ENCODE measurements at places on chromosomes 5 and 9. TPM values are rescaled to one million over a fixed set of nuclear protein-coding genes. Genes with fewer than 3 reads are reported as not detected.

The RNF183 gene
- 0.40 TPM for total RNA-seq

The PLPP1 gene
- 8.9 TPM for total RNA-seq

The HAPLN1 gene
- total RNA-seq: not detected

The ENHO gene
- not detected for total RNA-seq

The SLC4A9 gene
- 0.43 TPM for total RNA-seq

The OLFML2A gene
- total RNA-seq: not detected

The CDO1 gene
- total RNA-seq: 0.28 TPM

The GARNL3 gene
- total RNA-seq: 0.86 TPM

The CD72 gene
- 11.9 TPM for total RNA-seq

The GMCL2 gene
- not detected for total RNA-seq

The DTWD2 gene
- total RNA-seq: 1.6 TPM

All from activated CD4-positive, alpha-beta memory T cell treated with anti-CD3 and anti-CD28 coated beads, Interleukin-2, amount 10 ng/mL, durations not matched to agents 7 days and 5 days (primary cell).